MM.1S (cell line): ENCODE measurements at places on chromosomes 16 and 17.

- DNase-seq: no peak
Observed at GRCh38 chr16:31016018-31016417, 5.6 kb upstream of the STX1B start.

DNA sequence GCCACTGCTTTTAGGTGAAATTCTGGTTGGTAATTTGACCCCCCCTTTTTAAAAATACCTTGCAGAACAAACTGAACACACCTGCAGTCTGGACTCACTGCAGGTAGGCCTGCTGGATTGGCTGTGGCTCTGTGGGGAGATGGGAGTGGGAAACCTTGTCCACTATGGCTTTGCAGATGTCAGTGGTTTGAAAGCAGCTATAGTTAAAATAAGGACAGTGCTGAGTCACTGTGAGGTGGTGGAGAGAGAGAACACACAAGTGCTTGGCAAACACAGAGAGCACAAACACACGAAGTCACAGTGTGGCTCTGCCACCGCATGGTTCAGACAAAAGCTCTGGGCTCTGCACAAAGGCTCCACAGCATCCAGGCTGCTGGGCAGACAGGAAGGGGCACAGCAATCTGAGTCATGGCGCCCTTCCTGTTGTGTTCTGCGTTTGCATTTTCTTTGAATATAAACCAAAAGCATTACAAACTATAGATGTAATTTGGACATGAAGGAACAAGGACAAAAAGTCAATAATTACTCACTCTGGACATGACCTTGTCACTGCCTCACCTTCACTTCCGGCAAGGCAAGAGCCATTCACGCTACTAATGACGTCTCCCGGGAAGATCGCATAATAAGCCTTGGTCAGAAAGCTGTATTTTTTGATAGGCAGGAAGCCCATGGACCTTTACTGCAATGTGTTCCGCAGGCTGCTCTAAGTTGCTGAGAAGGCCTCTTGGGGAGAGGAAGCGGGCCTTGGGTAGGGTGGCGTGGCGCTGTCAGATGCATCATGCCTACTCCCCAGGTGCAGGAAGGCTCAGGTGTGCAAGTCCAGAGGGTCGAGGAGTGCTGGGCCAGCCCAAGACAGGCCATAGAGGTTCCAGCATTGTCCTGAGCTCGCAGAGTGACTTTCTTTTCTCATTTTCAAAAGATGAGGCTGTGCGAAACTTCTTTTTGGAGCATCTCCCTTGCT lies 60.1 kb upstream of the MED9 start:
- no peak for DNase-seq

DNA sequence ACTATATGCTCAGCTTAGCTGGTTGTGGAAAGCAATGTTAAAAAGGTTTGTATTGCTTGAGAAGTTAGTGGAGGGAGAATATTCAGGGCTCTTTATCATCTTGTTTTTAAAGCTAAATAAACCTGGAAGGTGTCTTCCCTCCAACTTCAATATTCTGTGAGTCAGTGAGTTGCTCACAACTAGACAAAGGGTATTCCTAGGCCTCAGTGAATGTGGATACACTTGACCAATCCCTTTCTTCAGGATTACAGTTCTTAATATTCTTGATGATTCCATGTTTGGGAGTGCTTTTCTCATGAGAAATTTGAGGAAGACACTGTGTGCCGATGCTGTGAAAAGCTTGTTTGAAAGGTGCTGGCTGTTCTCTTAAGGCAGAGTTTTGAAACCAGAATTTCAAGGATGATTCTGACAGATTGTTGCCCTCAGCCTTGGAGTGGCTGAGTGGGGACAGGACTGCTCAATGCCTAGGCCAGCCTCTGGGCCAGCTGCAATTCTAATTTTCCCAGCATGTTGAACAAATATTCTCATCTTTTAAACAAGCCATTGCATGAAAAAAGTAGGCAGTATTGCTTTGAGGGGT lies 30.1 kb downstream of the MAP2K4 start:
- no peak for DNase-seq

- DNase-seq: no peak
Observed at GRCh38 chr17:2875608-2876007, 79.4 kb downstream of the RAP1GAP2 start.

- peak; percentile 36 for DNase-seq
Observed at GRCh38 chr17:55172612-55173011, 92.1 kb upstream of the HLF start.

DNA sequence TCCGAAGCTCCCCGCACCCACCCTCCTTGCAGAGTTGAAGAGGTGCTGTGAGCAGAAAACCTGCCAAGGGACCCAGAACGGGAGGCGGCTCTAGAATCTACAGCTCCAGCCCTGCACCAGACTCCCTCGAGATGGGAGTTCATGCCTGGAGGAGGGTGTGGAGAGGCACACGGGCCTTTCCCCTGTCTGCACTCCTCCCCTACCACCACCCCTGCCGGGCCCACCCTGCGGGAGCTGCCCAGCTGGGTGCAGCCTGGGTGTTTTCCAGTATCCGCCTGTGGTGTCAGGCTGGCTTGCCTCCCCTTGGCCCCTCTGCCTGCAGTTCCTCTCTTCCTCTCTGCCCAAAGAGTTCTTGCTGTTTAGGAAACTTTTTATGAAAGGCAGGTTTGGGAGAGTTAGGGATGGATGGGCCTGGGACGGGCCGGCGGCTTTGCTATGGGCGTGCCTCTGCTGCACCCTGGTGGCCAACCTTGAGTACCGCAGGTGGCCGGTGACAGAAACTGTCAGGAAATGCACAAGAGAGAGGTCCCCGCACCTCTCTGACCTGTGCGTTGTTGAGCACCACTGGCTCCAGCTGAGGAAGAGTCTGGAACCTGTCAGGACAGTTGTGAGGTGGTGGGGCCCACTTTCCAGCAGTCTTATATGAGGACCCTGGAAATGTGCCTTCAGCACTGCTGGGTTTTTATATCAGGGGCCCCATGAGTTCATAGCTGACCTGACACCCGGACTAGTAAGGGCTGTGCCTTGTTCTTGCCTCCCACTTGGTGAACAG lies 354.1 kb downstream of the SEC14L1 start:
- peak; percentile 57 for DNase-seq

- DNase-seq: no peak
Observed at GRCh38 chr17:4110152-4110551, 32.7 kb downstream of the ZZEF1 start.

DNA sequence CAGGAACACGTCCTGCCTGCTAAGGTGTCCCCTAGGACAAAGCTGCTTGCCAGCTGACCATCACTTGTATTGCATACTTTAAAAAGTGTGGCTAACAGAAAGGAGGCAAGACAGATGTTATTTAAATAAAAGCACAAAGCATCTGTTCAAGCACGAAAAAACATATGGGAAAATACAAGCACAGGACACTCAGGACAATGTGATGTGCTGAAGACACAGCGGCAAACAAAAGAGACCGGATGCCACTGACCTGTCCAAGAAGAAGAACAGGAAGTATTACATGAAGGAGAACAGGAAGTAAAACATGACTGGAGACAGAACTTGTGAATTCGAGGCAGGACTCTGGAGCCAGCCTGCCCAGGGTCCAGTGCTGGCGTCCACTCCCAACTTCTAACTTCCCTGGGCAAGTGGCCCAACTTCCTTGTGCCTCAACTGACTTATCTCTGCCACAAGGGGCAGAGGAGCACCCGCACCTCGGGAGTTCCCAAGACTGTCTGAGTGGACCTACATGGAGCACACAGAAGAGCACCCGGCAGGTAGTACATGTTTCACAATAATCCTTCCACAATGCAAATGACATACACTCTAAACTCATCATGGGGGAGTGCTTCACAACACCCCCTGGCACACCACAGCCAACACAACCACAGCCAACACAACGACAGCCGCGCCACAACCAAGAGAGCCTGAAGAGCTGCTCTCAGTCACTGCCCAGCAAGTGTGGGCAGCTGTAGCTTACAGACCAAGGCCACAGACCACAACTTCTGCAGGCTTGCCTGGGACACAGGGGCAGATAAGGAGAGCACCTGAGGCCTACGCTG lies 36.6 kb downstream of the ANKRD11 start:
- DNase-seq: no peak

DNA sequence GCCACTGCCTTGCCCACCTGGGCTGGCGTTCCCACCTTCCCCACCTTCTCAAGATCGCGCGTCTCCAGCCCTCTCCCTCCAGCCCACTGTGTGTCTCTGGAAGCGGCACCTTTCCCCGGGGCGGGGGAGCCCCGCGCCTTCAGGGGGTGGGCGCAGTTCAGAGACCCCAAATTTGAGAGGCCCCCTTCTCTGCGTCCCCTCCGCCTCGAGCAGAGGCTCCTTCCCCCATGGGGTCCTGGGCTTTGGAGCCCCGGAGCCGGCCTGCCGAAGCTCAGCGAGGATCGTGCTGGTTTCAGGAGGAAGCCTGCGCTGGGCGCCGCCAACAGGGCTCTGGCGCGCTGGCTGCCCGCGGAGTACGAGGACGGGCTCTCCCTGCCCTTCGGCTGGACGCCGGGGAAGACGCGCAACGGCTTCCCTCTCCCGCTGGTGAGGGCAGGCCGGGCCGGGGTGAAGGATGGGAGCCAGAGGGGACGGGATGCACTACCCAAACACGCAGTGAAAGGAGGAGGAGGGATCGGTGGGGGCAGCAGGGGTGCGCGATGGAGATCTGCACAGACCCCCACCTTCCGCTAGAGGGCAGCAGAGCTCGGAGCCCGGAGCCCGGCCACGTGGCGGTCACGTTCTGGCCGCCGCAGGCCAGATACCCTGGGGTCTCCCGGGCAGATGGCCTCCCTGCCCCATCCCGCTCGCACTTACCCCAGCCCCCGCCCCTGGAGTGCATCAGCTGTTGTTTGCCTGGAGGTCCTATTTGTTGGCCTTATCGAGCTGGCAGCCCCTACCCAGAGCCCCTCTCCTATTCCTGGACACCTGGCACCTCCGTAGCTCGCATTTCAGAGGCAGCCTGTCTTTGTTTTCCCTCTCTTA lies 11.1 kb downstream of the LPO start:
- DNase-seq: peak; percentile 42

DNA sequence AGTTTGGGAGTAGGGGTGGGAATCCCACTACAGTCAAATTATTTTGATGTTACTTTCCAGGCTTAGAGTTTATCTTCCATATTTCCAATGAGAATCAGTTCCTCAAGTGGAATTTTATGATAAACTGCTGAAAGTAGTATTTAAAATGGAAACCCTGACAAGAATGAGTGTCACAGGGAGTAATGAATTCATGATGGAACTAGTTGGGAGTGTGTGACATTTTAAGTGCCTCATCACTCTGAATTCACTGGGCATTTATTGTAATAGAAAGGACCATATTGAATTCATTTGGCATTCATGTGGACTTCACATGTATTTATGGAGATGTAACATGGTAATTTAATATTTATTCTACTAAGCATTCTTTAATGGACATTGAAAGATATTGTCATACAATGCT lies 320.9 kb downstream of the CDH13 start:
- no peak for DNase-seq

DNA sequence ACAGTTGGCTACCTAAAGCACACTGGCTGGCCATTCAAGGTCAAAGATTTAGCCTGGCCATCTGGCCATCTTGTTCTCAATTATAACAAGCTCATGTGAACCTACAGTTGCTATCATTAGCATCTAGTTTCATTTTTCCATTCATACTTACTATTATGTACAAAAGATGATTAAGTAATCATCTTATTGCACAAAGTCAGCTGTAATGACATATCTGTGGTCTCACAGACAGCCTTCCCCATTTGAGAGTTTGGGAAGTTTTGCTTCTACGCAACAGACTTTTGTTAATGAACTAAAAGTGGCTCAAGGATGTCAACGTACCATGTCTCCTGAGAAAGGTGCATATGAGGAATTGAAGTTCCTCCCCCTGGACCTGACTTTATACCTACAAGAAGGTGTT lies 51.3 kb downstream of the HS3ST3B1 start:
- DNase-seq: no peak

- no peak for DNase-seq
Observed at GRCh38 chr17:55629995-55630394, 92.7 kb downstream of the TMEM100 start.

- DNase-seq: no peak
Observed at GRCh38 chr17:76272541-76273444, 7.6 kb downstream of the UBALD2 start.

GRCh38 chr16:79672524-79672923 lies 72.0 kb upstream of the MAF start:
- DNase-seq: no peak

- DNase-seq: no peak
Observed at GRCh38 chr17:7046127-7046724, 2.3 kb upstream of the SLC16A11 start.

DNA sequence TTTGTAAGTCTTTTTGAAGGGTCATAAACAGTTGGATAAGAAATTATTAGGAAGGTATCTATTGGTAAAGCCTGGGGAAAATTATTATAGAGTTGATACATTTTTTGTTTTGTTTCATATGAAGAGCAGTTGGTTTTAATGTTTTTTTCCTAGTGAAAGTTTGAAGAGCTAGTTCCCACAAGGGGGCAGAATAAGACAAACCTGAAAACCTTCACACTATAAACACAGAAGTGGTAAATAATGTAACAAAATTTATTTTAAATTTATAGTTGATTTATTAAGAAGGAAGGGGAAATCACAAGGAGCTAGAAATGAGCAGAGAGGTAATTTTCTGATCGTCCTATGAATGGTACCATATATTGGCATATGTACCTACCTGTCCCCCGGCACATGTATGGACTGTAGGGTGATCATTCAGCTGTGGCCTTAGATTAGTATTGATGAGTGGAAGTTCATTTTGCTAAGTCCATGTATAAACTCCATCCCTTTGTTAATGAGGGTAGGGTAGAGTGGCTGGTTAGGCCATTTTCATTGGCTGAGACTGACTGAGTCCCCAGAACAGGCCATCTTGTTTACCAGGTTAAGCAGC lies 116.3 kb downstream of the TANC2 start:
- peak; percentile 39 for DNase-seq

DNA sequence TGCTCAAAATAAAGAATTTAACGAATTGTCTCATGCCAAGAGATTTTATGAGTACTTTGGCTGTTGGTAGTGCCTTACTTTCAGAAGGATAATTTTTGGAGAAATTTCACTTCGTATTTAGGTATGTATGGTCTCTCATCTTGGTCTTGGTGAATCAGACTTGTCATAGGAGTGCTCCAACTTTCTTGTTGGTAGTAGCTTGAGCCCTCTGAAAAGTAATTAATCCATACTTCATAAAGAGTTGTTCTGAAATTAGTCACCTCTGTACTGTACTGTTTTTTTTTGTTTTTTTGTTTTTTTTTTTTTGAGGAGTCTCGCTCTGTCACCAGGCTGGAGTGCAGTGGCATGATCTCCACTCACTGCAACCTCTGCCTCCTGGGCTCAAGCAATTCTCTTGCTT lies 11.6 kb downstream of the ZNRF1 start:
- no peak for DNase-seq

- DNase-seq: no peak
Observed at GRCh38 chr16:9922441-9922840, 259.8 kb downstream of the GRIN2A start.

DNA sequence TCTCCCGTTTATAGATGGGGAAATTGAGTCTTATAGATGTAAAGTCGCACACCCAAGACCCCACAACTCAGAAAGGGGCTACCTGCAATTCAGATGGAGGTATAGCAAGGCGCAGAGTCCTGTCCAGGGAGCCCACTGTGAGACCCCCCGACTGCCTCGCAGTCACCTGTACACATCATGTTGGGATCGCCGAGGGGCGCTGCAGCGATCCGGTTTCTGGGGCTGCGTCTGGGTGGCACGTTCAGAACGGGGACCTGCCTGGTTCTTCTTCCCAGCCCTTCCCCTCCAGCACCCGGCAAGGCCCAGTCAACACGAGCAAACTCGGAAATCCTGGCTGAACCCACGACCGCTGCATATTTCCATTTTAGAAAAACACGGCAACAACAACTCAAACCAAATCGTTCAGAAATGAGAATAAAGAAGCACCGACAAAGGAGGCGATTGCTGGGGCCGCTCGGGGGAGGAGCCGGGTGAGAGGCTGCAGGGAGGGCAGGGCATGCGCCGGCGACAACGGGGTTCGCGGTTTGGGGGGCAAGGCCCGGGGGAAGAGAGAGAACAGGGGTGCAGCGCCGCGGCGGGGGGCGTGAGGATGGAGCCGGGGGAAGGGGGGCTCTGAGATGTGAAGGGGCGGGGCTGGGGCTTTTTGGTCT lies 643 bp downstream of the HSDL1 start:
- DNase-seq: peak; percentile 24
